HCT116 (cell line): ENCODE measurements at places on chromosomes 7 and 10.

DNA sequence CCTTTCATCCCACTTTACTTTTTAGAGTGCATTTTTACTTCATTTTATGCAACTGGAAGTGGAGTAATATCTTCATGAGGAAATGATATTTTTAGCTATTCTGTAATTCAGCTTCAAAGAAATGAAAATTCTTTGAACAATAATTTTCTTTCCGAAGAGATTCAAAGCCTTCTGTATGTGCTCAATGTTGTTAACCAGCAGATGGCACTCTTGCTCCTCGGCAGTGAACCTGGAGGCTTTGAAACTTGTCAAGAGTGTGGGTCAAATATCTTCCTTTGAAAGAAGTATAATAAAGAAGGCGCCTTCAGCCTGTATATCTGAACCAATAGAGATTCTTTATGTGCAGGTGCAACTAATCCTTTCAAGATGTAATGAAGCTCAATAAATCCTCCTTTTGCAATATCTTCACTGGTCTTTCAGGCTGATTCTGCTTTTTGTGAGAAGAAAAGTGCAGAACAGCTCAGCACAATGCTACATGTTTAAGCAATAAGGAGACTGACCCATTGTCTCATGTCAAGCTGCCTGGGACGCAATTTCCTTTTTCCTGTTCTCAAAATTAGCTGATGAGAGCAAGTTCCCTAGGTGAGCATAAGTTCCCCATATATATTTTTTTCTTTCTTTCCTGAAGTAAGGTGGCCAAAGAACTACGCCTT, 258.4 kb downstream of the SEMA3A start:
- no peak overlapping the region for H3K27ac ChIP-seq
- H3K4me3 ChIP-seq: no peak overlapping the region
- DNase-seq: peak; percentile 69
- H3K27me3 ChIP-seq: no peaks in the 10 kb centered on the region

GRCh38 chr7:1906087-1906830, 236.2 kb downstream of the ELFN1 start:
- no peak for DNase-seq
- no peaks in the 10 kb centered on the region for H3K27me3 ChIP-seq
- H3K4me3 ChIP-seq: no peak overlapping the region
- H3K36me3 ChIP-seq: no peaks in the 10 kb centered on the region
- no peaks in the 10 kb centered on the region for H3K4me1 ChIP-seq

DNA sequence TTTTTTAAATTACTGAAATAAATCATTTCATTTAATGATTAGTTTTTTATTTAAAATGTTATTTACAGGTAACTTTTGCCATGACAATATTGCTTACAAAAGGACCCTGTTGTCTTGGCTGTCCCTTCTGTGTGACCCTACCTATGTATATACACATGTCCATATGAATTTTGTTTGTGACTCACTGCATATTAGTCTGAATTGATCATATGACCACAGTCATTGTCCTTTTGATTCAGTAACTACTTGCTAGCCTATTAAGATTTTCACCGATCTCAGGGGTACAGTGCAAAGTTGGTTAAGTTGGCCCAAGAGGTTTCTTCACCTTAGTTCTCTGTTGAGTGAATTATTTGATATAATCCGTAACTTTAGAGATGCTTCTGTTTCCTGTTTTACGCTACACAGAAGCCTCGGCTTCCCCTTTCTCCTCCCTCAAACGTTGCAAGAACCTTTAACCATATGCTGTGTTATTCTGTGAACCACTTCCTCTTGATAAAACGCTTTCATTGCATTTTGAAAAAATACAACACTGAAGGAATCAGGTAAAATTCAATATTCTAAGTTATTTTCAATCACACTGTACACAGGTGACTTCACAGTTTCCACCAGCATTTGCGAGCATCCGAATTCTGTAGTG, 43.9 kb downstream of the APBB1IP start:
- H3K4me3 ChIP-seq: no peak overlapping the region
- no peaks in the 10 kb centered on the region for H3K27me3 ChIP-seq
- 0 out of 2 replicates have a peak, but pooled peaks cover under 1% of the 10 kb centered on the region for H3K4me1 ChIP-seq
- DNase-seq: no peak

DNA sequence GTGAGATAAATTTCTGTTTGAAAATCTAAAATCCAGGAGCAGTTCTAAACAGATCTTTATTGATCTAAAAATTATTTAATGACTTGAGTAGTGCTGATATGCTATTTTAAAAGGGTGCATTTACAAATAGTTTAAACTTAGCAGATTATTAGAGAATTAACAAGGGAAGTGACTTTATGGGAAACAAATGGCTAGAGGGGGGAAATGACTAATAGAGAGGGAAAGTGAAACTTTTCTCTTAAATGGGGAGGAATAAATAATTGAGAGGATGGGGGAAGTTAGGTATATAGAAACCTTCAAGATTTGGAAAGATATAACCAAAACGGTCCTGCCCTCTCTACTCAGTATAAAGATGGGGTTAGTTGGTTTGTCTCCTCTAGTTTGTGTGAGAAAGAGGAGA, 90.1 kb upstream of the ARMC3 start:
- no peaks in the 10 kb centered on the region for H3K4me1 ChIP-seq
- H3K27me3 ChIP-seq: no peaks in the 10 kb centered on the region
- H3K36me3 ChIP-seq: no peaks in the 10 kb centered on the region
- no peak overlapping the region for H3K4me3 ChIP-seq

DNA sequence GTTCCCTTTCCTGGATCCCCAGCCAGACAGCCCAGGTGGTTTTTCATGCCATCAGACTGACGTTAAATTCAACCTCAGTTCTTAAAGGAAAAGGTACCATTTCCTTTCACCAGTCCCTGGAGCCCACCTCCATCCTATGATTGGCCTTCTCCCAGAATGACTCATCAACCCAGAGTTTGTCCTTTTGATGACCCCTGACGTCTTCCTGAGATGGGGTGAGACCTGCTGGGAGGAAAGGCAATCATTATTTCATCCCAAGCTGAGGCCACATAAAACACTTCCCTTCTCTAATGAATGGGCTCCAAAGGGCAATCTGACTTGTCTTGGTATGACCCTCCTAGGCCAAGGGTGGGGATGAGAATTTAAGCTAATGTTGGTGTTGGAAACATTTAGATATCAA, 750.7 kb downstream of the SUGCT start:
- H3K27ac ChIP-seq: no peak overlapping the region
- H3K4me1 ChIP-seq: peaks cover 9% of the 10 kb centered on the region
- no peak for DNase-seq
- no peaks in the 10 kb centered on the region for H3K27me3 ChIP-seq
- no peak overlapping the region for H3K4me3 ChIP-seq

- DNase-seq: peak; percentile 59
- no peaks in the 10 kb centered on the region for H3K36me3 ChIP-seq
- peak within 1 kb of the TSS; percentile 97 for H3K27ac ChIP-seq
- peak within 1 kb of the TSS; percentile 54 for H3K4me3 ChIP-seq
- H3K27me3 ChIP-seq: no peaks in the 10 kb centered on the region
- H3K4me1 ChIP-seq: peaks cover 7% of the 10 kb centered on the region; the same call in 1 of the 2 replicates
These were observed at the start of gene HACD1 for GRCh38 chr10:17617031-17617911. Gene HACD1, minus strand, starts transcription at chr10:17617374. Its CDS starts 35 bp downstream, at chr10:17617339.

DNA sequence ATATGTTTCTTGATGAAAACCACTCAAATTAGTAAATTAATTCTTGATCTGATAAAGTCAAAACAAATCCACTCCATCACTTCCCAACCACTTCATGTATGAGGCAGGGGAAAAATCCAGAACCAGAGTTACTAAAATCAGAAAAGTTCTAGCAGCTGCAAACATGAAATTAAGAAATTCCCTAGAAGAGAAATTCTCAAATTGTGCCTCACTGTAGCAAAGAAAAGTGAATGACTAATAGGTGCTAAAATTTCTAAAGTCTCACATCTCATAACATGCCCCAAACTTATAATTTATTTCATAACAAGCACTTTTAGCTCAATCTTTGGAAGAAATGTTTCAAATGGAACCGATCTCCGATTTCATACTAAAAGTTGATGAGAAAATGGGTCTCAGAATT, 345.0 kb upstream of the AOAH start:
- H3K36me3 ChIP-seq: no peaks in the 10 kb centered on the region
- H3K4me3 ChIP-seq: no peak overlapping the region
- H3K27ac ChIP-seq: no peak overlapping the region
- no peak for DNase-seq
- H3K27me3 ChIP-seq: no peaks in the 10 kb centered on the region

- H3K4me1 ChIP-seq: peaks cover 2% of the 10 kb centered on the region; the same call in 1 of the 2 replicates
- no peak overlapping the region for H3K27ac ChIP-seq
- H3K27me3 ChIP-seq: no peaks in the 10 kb centered on the region; the same call in 1 of the 2 replicates
- no peaks in the 10 kb centered on the region for H3K36me3 ChIP-seq
- H3K4me3 ChIP-seq: no peak overlapping the region
These were observed 12.6 kb upstream of the CDH23 start for GRCh38 chr10:71383972-71384687.

DNA sequence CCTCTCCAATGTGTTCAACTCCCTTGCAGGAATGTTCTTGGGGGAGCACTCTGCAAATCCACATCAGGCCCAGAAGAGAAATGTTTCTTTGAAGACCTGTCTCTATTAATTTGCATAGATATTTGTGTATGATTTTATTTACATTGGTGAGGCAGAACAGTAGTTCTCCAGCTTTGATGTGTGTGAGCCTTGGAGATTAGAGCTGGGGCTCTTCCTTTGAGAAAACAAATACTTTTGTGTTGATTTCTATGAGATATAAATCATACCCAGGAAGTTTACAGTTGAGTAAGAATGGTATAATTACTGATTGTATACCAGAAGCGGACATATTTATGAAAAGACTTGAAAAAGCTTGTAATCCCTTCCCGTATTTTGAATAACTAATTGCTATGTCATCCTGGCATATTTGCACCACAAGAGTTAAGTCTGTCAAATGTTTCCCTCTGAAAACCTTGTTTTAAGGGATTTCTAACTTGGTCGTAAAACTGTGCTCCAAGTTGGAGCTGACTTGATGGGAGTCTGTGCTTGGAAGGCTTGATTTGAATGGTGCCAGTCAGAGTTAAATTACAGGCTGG, 468.5 kb downstream of the LRMDA start:
- no peak overlapping the region for H3K4me3 ChIP-seq
- H3K27me3 ChIP-seq: peaks cover 8% of the 10 kb centered on the region; the same call in 1 of the 2 replicates
- H3K4me1 ChIP-seq: no peaks in the 10 kb centered on the region
- no peaks in the 10 kb centered on the region for H3K36me3 ChIP-seq
- no peak overlapping the region for H3K27ac ChIP-seq
- no peak for DNase-seq

- no peaks in the 10 kb centered on the region for H3K27me3 ChIP-seq
- H3K36me3 ChIP-seq: no peaks in the 10 kb centered on the region
- H3K4me1 ChIP-seq: peaks cover 14% of the 10 kb centered on the region
- peak within 1 kb of the TSS; percentile 95 for H3K4me3 ChIP-seq
- DNase-seq: peak; percentile 90
- H3K27ac ChIP-seq: peak within 1 kb of the TSS; percentile 91
These were observed at the start of gene TNPO3 for GRCh38 chr7:129054438-129055293. Gene TNPO3, minus strand, starts transcription at chr7:129055111. Its CDS starts 341 bp downstream, at chr7:129054770.

- no peaks in the 10 kb centered on the region for H3K4me1 ChIP-seq
- H3K27me3 ChIP-seq: no peaks in the 10 kb centered on the region
- H3K36me3 ChIP-seq: no peaks in the 10 kb centered on the region
- no peak overlapping the region for H3K27ac ChIP-seq
These were observed 3.3 kb downstream of the TMEM229A start for GRCh38 chr7:124029396-124030188.

GRCh38 chr10:86254081-86254480, 112.5 kb downstream of the GRID1 start:
- no peak for DNase-seq
- no peaks in the 10 kb centered on the region for H3K27me3 ChIP-seq
- H3K4me1 ChIP-seq: peaks cover 20% of the 10 kb centered on the region
- no peak overlapping the region for H3K4me3 ChIP-seq
- no peaks in the 10 kb centered on the region for H3K36me3 ChIP-seq

- H3K4me3 ChIP-seq: no peak overlapping the region
- H3K27ac ChIP-seq: no peak overlapping the region
- DNase-seq: no peak
- H3K27me3 ChIP-seq: no peaks in the 10 kb centered on the region
These were observed 169.1 kb downstream of the EGFR start for GRCh38 chr7:55187701-55188491.

DNA sequence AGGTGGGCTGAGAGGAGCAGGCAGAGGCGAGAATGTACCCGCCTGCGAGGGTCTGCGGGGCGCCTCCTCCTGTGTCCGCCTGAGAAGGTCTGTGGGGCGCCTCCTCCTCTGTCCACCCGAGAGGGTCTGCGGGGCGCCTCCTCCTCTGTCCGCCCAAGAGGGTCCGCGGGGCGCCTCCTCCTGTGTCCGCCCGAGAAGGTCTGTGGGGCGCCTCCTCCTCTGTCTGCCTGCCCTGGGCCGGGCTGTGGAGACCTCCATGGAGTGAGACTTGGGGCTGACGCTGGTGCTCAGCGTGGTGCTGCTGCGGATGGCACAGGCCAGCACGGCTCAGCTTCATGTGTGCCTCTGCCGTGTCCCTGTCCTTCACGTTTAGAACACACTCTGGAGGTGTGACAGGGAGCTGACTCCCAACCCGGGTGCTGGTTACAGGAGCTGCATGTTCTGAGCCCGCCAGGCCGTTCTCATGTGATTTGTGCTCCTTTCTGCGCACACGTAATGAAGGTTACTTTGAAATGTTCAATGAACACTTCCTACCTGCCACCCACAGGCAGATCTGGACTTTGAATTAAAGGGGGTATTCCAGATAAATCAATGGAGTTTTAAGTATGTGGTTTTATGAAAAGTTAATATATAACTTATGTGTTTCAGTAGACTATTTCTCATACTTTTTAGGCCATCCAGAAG, 20.5 kb upstream of the GET4 start:
- no peak overlapping the region for H3K4me3 ChIP-seq
- peaks cover 62% of the 10 kb centered on the region for H3K36me3 ChIP-seq
- no peaks in the 10 kb centered on the region for H3K27me3 ChIP-seq
- no peak overlapping the region for H3K27ac ChIP-seq
- DNase-seq: no peak

- H3K36me3 ChIP-seq: no peaks in the 10 kb centered on the region
- H3K4me3 ChIP-seq: no peak overlapping the region
- no peaks in the 10 kb centered on the region for H3K27me3 ChIP-seq
- no peaks in the 10 kb centered on the region for H3K4me1 ChIP-seq
These were observed 110.0 kb upstream of the TCF7L2 start for GRCh38 chr10:112839928-112840654.

- H3K27ac ChIP-seq: no peak overlapping the region
- no peaks in the 10 kb centered on the region for H3K27me3 ChIP-seq
- H3K4me3 ChIP-seq: no peak overlapping the region
- no peaks in the 10 kb centered on the region for H3K36me3 ChIP-seq
- DNase-seq: no peak
- H3K4me1 ChIP-seq: no peaks in the 10 kb centered on the region
These were observed 106.6 kb downstream of the EXOC4 start for GRCh38 chr7:133359449-133359848.

GRCh38 chr7:82741493-82741892, 297.9 kb upstream of the CACNA2D1 start:
- H3K27me3 ChIP-seq: no peaks in the 10 kb centered on the region
- no peak for DNase-seq
- H3K36me3 ChIP-seq: no peaks in the 10 kb centered on the region
- H3K4me3 ChIP-seq: no peak overlapping the region
- no peak overlapping the region for H3K27ac ChIP-seq

- H3K4me3 ChIP-seq: no peak overlapping the region
- no peaks in the 10 kb centered on the region for H3K36me3 ChIP-seq
- no peak for DNase-seq
- H3K27ac ChIP-seq: no peak overlapping the region
- H3K27me3 ChIP-seq: no peaks in the 10 kb centered on the region
These were observed 47.0 kb upstream of the LAMB1 start for GRCh38 chr7:108049962-108050361.
